ENCODE measurements at places on chromosomes 12 and 14. TPM values are rescaled to one million over a fixed set of nuclear protein-coding genes. Genes with fewer than 3 reads are reported as not detected.

KIF26A gene
- total RNA-seq: 1.1 TPM

ABCC9 gene
- total RNA-seq: 41.2 TPM

- no peaks in the 10 kb centered on the region for H3K36me3 ChIP-seq
- H3K27me3 ChIP-seq: no peaks in the 10 kb centered on the region
- peak overlapping the region; percentile 47 for H3K27ac ChIP-seq
- H3K4me1 ChIP-seq: no peaks in the 10 kb centered on the region
- no peak for DNase-seq
Observed at GRCh38 chr14:35384455-35385041, 20.0 kb downstream of the NFKBIA start.

DNA sequence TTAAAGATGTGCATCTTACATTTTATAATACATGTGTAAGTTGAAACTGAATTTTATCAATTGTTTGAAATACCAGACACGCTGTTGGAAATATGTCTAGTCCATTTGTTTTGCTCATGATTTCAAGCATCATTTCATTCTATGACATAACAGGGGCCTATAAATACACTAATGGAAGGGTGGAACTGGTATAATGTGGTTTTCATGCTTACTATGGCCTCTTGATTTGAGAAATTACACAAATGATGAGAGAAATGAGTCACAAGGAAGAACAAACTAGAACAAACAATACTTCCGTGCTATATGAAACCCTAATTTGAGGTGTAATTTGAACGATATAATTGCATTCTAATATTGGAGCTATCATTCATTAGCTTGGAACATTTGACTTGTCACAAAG is 663.4 kb downstream of the SLC16A7 start:
- no peak overlapping the region for H3K27ac ChIP-seq
- no peak for DNase-seq
- H3K4me3 ChIP-seq: no peak overlapping the region
- no peaks in the 10 kb centered on the region for H3K27me3 ChIP-seq
- H3K36me3 ChIP-seq: no peaks in the 10 kb centered on the region

- H3K27me3 ChIP-seq: no peaks in the 10 kb centered on the region
- H3K4me1 ChIP-seq: no peaks in the 10 kb centered on the region
- no peak overlapping the region for H3K4me3 ChIP-seq
- no peak for DNase-seq
- H3K36me3 ChIP-seq: no peaks in the 10 kb centered on the region
Observed at GRCh38 chr12:2415568-2415944, 362.8 kb downstream of the CACNA1C start.

KRT77 gene
- total RNA-seq: not detected

GRCh38 chr12:19151298-19151697 is 21.8 kb downstream of the PLEKHA5 start:
- no peak overlapping the region for H3K4me3 ChIP-seq
- H3K27ac ChIP-seq: no peak overlapping the region
- no peak for DNase-seq
- H3K27me3 ChIP-seq: no peaks in the 10 kb centered on the region

ACADS gene
- total RNA-seq: 161 TPM
